Stimulated activated CD4-positive, alpha-beta T cell treated with anti-CD3 and anti-CD28 coated beads, Interleukin-12 subunit alpha, Interleukin-12 subunit beta, amount 100 ng/mL, for 48 hours (primary cell): ENCODE measurements at places on chromosomes 13 and 19.

- DNase-seq = no peak
These were observed 456.4 kb downstream of the FGF14 start for GRCh38 chr13:101945435-101945834.

DNA sequence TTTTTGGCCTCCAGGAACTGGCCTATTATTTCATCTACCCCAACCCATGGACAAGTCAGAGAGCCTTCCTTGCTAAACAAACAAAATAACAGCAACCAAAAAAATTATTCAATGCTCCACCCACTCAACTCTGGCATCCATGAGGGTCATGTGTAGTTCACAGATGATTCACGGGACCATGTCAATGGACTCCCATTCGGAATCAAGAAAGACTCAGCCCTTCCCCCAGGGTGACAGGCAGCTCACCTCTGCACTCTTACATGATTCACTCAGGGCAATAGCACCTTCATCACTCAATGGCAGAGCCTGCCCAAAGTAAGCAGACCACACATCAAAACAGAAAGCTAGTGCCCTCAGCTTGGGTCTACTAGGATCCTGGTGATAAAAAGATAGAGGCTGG, 14.3 kb upstream of the SCEL start:
- no peak for DNase-seq

- DNase-seq = no peak
These were observed 23.0 kb downstream of the ZNF568 start for GRCh38 chr19:36939153-36939552.

DNA sequence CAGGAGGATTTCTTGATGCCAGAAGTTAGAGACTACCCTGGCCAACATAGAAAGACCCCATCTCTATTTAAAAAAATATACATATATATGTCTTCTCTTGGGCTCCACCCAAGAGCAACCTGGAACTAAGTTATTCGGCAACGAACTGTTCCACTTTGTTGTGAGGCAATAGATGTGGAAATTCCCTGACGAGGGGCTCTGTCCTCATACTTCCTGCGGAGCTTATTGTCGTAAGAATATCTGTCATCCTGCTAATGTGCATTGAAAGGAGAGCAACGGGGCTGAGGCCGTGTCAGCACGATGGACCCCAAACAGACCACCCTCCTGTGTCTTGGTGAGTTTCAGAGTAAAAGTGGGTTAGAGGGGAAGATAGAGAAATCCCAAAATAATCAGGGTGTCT, at the start of gene FCAR:
Gene FCAR (plus strand): TSS at position 246 of the 400 bp plus-strand sequence. CDS start 55 bp downstream, at position 301.
- no peak for DNase-seq

DNA sequence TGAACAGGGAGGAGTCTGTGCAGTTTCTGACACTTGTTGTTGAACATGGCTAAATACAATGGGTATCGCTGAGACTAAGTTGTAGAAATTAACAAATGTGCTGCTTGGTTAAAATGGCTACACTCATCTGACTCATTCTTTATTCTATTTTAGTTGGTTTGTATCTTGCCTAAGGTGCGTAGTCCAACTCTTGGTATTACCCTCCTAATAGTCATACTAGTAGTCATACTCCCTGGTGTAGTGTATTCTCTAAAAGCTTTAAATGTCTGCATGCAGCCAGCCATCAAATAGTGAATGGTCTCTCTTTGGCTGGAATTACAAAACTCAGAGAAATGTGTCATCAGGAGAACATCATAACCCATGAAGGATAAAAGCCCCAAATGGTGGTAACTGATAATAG, 16.1 kb downstream of the CEACAM6 start:
- no peak for DNase-seq

GRCh38 chr19:8821748-8822241, 10.3 kb downstream of the ZNF558 start:
- DNase-seq = no peak

DNA sequence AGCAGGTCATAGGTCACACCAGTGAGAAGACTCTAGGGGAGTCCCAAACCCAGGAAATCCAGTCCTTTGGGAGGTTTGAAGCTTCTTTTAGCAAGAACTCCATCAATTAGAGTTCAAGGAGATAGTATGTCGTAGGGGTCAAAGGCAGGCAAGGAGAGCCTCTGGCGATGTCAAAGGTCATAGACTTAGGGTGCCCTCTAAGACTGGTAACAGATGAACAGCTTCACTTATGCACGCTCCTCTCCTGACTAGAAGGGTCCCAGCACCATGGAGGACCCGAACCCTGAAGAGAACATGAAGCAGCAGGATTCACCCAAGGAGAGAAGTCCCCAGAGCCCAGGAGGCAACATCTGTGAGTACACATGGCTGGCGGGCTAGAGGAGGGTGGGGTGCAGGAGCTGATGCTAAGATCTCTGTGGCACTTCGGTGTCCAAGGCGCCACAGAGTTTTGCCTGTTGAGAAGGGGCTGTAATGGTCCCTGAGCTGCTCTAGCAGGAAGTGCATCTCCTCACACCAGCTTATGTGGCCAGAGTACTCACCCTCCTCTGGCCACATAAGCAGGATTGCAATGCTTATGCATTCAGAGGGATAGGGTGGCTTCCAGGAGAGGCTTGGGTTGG, 557 bp downstream of the ZNF576 start:
- DNase-seq = no peak

- no peak for DNase-seq
These were observed 3.0 kb downstream of the MZF1 start for GRCh38 chr19:58569943-58570670.

DNA sequence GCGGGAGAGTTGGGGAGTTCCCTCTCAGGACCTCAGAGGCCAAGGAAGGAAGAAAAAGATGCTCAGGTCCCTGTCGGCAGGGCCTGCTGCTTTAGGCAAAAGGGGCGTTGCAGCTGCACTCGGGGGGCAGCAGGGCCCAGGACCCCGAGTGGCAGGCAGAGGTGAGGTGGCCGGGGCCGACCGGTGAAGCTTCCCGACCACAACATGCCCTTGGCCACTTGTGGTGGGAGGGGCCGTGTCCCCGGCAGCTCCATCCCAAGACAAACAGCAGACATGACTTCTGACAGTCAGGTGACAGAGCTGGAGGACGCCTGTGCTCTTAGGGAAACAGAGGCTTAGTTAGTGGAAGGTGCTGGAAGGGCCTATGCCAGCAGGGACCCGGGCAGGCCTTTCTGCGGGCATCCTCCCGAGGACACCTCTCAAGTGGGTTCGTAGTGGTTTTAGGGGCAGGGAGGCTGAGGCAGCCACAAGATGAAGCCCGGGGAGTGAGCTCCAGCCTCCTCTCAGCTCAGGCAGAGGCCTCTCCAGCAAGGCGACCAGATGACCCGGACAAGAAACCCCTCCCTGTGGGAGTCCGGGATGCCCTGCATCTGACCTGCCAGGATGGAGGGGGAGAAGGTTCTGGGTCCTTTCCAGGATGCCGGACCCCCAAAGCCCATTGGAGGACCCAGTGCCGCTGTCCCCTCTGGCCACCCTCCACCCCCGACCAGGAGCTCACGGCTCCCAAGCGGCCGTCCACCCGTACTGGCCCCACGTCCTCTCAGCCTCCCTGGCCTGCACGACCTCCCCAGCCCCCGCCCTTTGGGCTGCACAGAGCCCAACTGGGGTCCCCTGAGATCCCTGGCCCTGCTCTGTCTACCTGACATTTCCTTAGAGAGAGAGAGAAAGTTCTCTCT, 24.2 kb downstream of the BTBD2 start:
- DNase-seq = no peak
